Activated CD4-positive, alpha-beta T cell treated with anti-CD3 and anti-CD28 coated beads, Interleukin-2, amount 50 U/mL, for 48 hours (primary cell): ENCODE measurements at places on chromosomes 4 and X.

DNA sequence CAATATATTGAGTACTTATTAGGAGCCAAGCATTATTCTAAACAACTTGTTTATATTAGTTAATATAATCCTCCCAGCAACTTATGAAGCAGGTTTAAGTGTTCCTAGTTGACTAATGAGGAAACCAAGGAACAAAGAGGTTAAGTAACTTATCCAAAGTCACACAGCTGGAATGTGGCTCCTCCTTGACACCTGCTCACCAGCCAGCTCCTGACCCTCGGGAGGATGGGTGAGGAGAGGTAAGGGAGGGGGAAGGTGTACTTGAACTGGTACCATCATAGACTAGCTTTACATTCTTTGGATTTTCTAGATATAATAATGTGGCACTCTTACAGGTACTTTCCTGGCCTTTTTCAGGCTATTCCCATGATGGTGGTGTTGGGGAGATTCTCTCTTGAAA is 50.7 kb downstream of the ARHGEF38 start:
- no peak for DNase-seq

GRCh38 chrX:23952984-23953907 is 45.4 kb downstream of the CXorf58 start:
- peak; percentile 31 for DNase-seq

DNA sequence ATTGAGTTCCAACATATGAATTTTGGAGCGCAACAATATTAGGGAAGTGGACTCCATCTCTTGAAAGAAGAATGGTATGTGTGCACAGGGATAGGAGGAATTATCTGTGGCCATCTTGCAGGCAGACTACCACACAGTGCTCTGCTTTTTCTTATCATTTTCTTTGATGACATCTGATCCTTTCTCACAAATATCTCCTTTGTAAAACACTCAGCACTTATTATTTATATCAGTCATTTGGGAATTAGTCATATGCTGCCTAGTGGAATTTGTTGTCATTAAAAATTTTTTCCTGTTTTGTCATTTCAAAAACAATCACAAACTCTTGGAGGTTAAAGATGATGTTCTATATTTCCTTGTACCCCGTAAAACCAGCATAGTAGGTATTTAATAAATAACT is 444.3 kb upstream of the ATOH1 start:
- DNase-seq: no peak

- no peak for DNase-seq
Measured at GRCh38 chrX:41591906-41592305, 96.9 kb upstream of the GPR34 start.

DNA sequence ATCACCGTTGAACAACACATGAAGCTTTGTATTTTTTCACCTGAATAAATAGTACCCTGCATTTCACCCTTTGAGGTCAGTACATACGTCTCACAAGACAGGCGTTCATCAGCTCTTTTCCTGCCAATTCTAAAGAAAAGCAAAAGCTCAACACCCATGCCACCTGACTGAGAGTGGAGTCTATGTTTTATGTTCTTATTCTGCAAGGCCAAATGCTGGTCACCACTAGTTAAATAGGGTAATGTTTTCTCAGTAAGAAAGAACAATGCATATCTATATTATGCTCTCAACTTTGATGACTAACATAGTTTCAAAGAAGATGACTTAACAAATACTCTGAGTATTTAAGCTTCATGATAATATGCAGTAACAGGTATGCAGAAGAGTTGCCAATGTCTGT is 336.3 kb upstream of the BMP3 start:
- no peak for DNase-seq

- no peak for DNase-seq
Measured at GRCh38 chr4:152369203-152369901, 166.5 kb downstream of the FBXW7 start.

GRCh38 chrX:103535206-103535605 is 15.9 kb upstream of the RAB40A start:
- no peak for DNase-seq
